ENCODE measurements at places on chromosomes 4 and X.

DNA sequence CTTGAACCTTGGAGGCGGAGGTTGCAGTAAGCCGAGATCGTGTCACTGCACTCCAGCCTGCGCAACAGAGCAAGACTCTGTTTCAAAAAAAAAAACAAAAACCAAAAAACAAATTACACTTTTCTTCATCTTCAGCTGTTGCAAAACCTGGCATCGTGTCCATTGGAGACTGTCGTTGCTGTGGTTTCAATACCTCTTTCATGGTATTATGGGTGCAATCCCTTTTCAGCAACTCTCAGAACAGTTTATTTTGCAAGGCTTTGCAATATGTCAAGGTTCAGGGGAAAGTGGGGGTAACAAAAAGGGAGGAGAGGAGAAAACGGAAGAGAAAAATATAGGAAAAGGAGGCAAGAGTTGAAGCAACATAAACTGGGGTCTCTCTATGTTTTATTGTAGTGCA is 40.8 kb downstream of the ARSD start:
- DNase-seq, result no peak

GRCh38 chrX:120308959-120309872 is 2.0 kb downstream of the TMEM255A start:
- DNase-seq, result peak; percentile 74

- DNase-seq, result no peak
Observed at GRCh38 chrX:154020536-154021115, 924 bp upstream of the IRAK1 start.

DNA sequence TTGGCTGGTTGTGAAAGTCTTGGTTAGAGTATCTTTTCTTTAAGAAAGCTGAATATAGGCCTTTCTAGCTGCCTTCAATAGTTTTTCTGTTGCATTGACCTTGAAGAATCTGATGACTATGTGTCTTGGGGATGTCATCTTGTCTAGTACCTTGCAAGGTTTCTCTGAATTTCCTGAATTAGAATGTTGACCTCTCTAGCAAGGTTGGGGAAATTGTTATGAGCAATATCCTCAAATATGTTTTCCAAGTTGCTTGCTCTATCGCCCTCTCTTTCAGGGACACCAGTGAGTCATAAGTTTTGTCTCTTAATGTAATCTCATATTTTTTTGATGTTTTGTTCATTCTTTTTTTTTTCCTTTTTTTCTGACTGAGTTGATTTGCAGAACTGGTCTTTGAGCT is 194.7 kb downstream of the RAB28 start:
- no peak for DNase-seq

- DNase-seq, result no peak
Observed at GRCh38 chr4:52843351-52843750, 18.8 kb upstream of the RASL11B start.

Measured in CD4-positive, alpha-beta T cell treated with Interleukin-6 for 4 hours (primary cell).